ENCODE measurements at places on chromosomes 7 and 10.

DNA sequence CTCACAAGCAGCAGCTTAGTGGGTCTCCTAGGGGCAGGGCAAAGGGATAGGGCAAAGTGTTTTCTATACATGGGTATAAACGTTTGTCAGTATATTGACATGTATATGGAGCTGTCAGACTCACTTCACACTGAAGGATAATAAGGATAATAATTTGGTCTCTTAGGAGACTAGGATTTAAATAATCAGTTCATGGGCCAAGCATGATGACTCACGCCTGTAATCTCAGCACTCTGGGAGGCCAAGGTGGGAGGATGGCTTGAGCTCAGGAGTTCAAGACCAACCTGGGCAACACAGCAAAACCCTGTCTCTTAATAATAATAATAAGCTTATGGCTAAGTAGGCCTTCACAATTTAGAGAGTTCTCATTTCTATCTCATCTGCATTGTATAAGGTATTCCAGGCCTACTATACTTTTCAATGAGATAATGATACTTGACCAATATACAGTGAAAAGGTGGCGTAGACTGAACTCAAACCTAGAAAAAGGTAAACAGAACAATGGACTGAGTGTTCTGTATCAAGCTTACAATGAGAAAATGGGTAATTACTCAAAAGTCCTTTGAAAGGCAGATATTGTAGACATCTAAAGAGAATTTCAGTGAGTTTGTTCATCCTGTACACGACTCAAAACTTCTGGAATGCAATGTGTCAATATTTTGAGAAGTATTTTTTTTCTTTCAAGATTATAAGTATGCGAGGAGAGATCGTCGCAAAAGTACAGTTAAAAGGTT lies 7.0 kb downstream of the GSAP start:
- DNase-seq: no peak

GRCh38 chr7:105916603-105917002 lies 40.2 kb upstream of the ATXN7L1 start:
- DNase-seq: no peak

- DNase-seq: no peak
Observed at GRCh38 chr10:89263091-89263490, 11.5 kb upstream of the LIPA start.

- no peak for DNase-seq
Observed at GRCh38 chr7:138999414-138999813, 18.2 kb upstream of the KIAA1549 start.

- DNase-seq: no peak
Observed at GRCh38 chr7:40299097-40299496, 164.3 kb downstream of the SUGCT start.

DNA sequence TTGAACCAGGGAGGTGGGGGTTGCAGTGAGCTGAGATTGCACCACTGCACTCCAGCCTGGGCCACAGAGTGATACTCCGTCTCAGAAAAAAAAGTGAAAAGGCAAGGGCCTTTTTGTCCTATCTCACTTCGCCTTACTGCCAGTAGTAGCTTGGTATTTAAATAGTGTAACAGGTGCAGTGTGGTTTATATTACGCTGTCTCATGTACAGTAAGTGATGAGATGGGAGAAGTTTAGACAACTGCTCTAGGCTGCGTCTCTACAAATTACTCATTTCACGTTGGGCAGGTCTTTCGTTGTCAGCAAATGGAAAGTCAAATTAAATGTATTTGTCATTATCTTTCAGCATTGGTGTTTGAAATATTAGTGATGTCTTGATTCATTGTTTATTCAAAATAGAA lies 15.5 kb upstream of the PFKFB3 start:
- no peak for DNase-seq

DNA sequence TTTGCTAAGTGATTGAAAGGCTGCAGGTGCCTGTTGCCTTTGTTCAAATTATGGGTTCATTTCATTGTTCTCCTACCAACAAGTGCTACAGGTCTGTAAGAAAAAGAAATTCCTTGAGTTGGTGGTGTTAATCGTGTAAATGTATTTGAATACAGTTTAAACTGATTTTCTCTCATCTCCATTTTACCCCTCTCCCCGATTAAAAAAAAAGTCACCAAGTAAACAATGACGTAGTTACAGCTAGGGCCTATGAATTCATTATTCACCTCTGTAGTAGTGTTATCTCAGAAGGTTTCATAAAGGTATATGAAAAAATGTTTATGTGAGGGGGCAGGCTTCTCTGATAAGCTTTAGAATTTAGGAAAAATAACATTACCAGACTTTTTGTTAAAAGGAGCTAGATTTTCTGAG lies 1.1 kb downstream of the REEP3 start:
- DNase-seq: no peak

GRCh38 chr7:7148798-7149481 lies 33.4 kb upstream of the C1GALT1 start:
- no peak for DNase-seq

- DNase-seq: no peak
Observed at GRCh38 chr7:3683546-3684539, 382.8 kb downstream of the SDK1 start.

GRCh38 chr7:150432915-150433892 lies 17.2 kb upstream of the GIMAP8 start:
- no peak for DNase-seq

GRCh38 chr10:17624996-17625395 lies 7.8 kb upstream of the HACD1 start:
- DNase-seq: no peak

GRCh38 chr10:18743926-18744325 lies 84.7 kb downstream of the ARL5B start:
- DNase-seq: no peak

- no peak for DNase-seq
Observed at GRCh38 chr7:103660455-103661371, 214.7 kb upstream of the SLC26A5 start.

DNA sequence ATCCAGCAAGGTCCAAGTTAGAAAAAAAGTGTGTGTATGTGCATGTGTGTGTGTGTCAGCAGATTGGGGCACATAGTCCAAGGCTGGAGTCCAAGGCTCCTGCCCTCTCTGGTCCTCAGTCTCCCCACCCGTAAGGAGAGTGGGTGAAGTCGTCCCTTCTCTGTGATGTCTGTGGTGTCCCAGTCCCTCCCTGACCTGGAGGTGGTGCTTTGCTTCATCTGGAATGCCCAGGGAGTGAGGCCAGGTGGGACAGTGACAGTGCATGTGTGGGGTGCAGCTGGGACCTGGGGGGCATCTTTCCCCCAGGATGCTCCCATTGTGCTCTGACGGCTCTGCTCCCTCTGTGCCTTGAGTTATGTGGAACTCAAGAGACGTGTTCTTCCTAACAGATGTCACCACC lies 18.0 kb downstream of the AQP1 start:
- DNase-seq: no peak

DNA sequence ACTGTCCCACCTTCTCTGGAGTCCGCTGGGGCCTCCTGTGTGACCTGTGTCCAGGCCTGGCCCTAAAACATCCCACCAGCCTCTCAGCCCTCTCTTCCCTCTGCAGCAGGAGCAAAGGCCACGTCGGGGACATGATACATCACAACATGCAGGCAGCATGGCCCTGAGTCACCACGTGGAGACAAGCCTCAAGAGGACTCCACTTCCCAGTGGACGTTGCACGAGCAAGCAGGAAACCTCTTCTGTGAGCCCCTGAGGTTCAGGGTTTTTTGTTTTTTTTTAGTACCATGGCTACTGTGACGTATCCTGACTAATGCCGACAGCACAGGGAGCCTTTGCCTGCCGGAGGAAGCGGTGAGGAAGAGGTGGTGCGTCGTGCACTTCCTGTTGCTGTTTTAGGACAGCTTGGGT lies 165.9 kb downstream of the DNAJB6 start:
- DNase-seq: peak; percentile 69

GRCh38 chr7:65798111-65799075 lies 74.5 kb upstream of the VKORC1L1 start:
- DNase-seq: peak; percentile 12

- DNase-seq: no peak
Observed at GRCh38 chr7:27605283-27605682, 57.4 kb downstream of the HIBADH start.

GRCh38 chr10:88459530-88459929 lies 123.6 kb downstream of the RNLS start:
- DNase-seq: no peak

- no peak for DNase-seq
Observed at GRCh38 chr7:108051454-108051853, 48.5 kb upstream of the LAMB1 start.

DNA sequence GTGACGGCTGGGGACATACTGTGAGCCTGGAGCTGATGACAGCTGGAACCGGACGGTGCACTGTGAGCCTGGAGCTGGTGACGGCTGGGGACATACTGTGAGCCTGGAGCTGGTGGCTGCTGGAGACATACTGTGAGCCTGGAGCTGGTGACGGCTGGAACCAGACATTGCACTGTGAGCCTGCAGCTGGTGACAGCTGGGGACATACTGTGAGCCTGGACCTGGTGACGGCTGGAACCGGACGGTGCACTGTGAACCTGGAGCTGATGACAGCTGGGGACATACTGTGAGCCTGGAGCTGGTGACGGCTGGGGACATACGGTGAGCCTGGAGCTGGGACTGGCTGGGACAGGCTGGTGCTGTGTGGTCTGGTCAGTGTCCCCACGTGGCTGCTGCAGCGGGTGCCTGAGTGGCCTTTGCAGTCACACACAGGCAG lies 47.9 kb downstream of the PTPRN2 start:
- DNase-seq: no peak

- no peak for DNase-seq
Observed at GRCh38 chr10:27258838-27259812, 18.5 kb upstream of the ACBD5 start.

DNA sequence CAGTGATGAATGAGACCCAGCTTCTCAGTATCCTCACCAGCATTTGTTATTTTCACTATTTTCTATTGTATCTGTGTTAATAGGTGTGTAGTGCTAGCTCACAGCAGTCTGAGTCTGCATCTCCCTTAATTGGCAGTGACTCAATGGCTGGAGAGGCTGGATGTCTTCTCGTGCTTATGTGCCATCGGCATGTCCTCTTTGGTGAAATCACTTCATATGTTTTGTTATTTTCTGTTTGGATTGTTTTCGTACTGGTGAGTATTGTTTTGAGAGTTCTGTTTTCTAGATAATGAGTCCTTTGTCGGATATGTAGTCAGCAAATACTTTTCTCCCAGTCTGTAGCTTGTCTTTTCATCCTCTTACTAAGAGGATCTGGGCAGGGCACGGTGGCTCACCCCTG lies 66.1 kb downstream of the AMZ1 start:
- no peak for DNase-seq

DNA sequence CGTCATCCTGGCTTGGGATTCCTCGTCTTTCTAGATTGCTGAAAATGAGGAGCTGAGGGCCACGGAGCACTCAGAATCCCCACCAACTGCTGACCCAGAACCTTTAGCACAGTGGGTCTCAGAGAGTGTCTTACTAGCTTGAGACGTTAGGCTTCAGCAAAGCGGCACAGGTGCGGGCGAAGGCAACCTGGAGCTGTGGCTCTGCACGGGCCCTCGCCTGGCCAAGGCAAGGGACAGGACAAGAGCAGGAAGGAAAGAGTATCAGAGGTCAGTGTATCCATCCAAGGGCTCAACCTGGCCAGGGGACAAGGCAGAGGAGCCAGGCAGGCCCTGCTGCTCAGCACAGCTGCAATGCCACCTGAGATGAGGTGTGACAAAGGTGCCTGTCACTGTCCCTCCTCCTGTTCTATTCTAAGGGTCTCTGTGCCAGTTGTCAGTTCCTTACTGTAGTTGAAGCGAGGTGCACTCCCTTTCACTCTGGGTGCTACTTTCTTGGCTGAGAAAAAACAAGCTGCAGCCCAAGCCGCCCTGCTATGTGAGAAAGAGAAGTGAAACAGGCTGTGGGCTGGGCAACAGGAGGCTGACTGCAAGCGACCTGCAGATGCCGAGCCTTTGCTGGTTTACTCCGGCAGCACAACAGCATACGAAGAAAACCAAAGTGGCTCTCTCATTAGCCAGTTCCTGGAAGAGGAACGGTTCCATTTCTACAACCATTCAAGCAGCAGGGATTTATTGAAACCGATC lies 33.3 kb upstream of the KDM7A start:
- DNase-seq: peak; percentile 64

DNA sequence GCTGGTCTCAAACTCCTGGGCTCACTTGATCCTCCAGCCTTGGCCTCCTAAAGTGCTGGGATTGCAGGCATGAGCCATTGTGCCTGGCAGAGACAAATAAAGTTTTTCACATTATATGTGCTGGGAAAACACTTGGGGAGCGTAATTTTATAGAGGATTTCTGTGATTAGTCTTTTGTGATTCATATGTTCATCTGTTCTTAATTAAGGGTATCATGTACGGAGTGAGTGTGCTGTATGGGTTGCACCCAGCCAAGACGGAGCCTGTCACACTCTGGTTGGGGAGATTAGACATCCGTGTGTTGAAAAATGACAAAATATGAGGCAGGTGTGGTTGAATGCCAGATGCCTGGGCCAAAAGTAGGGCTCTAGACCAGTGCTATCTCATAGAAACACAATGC lies 10.3 kb downstream of the ADRB1 start:
- no peak for DNase-seq

GRCh38 chr10:132564690-132565089 lies 27.1 kb downstream of the INPP5A start:
- DNase-seq: no peak

DNA sequence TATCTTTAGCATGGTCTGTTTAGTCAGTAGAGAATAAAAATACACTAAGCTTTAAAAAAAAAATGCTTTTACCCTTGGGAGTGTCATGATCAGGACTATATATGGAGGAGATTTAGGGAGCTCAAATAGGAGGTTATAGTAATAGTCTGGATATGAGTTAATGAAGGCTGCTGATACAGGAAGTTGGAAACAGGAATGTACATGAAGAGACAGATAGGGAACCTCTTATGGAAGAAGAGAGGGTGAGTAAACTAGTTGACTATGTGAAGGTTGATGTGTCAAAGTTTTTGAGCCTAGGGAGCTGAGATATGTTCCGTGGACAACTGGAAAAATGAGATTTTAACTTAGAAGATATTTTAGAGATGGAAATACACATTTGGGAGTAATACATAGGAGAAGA lies 472.0 kb upstream of the FZD8 start:
- no peak for DNase-seq

- DNase-seq: peak; percentile 18
Observed at GRCh38 chr10:5976512-5977470, 552 bp downstream of the IL15RA start.

- DNase-seq: no peak
Observed at GRCh38 chr7:113373863-113374262, 255.5 kb upstream of the SMIM30 start.

DNA sequence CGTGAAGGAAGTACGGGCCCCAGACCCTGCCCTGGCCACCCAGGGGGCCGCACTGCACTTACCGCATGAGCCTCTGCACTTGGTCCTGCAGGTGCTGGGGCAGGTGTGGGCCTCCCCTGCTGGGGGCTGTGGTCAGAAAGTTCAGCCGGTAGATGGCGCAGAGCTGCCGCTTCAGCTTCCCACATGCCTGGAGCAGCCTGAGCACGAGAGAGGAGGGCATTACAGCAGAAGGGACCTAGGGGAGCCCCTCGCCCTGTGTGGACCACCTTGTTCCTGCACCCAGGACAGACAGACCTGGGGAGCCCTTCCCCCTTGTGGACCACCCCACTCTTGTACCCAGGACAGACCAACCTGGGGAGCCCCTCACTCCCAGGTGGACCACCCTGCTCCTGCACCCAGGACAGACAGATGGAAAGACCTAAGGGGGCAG lies 8.7 kb upstream of the PYROXD2 start:
- DNase-seq: no peak

Data from activated T-helper 1 cell treated with anti-CD3 and anti-CD28 coated beads, Interleukin-12 subunit alpha, Interleukin-12 subunit beta, Interleukin-2, Interleukin-4 antibody, amounts not matched to agents 30 ng/mL and 10 ng/mL and 1 ng/mL, durations not matched to agents 14 hours and 24 hours and 36 hours (primary cell).